Right ventricle myocardium superior (tissue), 1 donor: ENCODE measurements at places on chromosomes 3 and 15. TPM values are rescaled to one million over a fixed set of nuclear protein-coding genes. Genes with fewer than 3 reads are reported as not detected.
A peak's percentile ranks its signal among the peaks of the same experiment; 100 is the strongest.

GRCh38 chr3:32293903-32294302 lies 55.4 kb downstream of the CMTM8 start:
- DNase-seq = no peak

DNA sequence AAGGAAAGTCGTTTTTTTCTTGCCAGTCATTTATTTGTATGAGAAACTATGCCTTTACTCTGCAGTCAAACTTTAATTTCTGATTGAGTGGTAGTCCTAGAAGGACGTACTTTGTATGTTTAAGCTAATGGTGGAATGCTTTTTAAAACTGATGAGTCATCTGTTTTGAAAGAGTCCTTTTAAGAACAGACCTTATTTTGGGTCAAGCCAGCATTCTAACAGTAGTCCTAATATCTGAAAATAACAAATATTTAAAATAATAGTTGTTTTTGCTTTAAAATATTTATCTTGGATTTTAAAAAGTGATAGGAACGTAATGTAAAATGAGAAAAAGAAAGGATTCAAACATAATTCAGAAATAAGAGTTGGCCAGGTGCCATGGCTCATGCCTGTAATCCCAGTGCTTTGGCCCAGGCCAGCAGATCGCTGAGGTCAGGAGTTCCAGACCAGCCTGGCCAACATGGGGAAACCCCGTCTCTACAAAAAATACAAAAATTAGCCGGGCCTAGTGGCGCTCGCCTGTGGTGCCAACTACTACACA lies 1.3 kb upstream of the LRRC58 start:
- peak; percentile 52 for DNase-seq

DNA sequence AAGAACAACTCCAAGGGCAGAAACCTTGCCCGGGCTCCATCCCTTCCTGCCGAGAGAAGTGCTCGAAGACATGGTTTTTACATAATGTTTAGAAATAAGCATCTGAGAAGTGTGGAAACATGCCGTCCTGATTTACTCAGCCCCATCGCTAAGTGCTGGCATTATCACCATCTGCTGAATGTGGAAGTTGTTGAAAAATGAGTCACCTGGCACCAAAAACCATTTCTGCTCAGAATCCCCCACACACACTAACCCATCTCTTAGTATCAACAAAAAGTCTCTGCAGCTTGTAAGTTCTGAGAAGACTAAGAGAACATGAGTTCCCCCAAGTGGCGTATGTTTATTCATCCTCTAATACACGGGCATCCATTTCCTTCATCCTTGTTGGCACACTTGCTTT lies 51.0 kb upstream of the ARL8B start:
- no peak for DNase-seq

DNA sequence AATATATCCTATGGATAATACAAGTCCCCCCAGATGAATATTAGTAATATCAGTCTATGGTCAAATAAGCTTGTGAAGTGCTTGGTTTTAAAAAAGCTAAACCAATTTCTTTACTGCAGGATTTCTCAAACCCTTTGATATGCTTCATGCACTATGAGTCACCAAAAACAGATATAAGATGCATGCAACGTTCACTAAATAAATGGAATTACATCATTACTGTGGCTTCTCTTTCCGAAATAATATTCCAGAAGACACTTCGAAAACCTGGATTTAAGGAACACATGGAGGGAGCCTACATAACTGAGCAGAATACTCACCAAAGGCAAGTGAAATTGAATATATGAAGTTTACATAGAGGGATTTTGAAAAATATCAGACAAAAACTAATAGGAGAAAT lies 126.3 kb upstream of the ABI3BP start:
- DNase-seq = no peak

DNA sequence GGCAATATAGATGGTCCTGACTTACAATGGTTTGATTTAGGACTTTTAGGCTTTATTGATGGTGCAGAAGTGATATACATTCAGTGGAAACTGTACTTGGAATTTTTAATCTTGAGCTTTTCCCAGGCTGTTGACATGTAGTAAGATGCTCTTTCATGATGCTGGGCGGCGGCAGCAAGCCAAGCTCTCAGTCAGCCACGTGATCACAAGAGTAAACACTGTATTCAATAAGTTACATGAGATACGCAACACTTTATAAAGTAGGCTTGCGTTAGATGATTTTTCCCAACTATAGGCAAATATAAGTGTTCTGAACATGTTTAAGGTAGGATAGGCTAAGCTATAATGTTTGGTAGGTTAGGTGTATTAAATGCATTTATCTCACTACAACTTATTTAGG lies 17.9 kb downstream of the PARP9 start:
- no peak for DNase-seq

GRCh38 chr3:47577583-47578118 lies 1.0 kb downstream of the CSPG5 start:
- no peak for DNase-seq

DNA sequence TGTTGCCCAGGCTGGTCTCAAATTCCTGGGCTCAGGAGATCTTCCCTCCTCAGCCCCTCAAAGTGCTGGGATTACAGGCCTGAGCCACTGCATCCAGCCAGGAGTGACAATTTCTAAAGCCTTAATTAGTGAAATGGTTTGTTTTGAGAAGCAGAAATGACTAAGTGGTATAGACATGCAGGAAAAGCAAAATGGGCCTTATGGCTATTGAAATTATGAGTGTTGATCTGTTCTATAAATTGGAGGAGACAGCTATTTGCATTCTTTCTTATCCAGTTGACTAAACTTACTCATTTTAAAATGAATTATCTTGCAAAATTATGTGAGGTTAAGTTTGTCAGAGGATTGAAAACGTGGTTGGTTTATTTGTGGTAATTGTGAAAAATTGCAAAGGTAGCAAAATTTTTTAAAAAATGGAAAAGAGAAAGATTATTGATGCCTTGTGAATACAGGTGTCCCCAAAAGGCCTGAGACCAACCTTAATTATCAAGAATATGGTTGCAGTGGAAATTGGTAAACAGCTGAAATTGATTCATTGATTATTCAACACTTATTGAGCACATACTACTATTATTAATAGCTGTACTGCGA lies 7.9 kb downstream of the RAP2B start:
- no peak for DNase-seq

DNA sequence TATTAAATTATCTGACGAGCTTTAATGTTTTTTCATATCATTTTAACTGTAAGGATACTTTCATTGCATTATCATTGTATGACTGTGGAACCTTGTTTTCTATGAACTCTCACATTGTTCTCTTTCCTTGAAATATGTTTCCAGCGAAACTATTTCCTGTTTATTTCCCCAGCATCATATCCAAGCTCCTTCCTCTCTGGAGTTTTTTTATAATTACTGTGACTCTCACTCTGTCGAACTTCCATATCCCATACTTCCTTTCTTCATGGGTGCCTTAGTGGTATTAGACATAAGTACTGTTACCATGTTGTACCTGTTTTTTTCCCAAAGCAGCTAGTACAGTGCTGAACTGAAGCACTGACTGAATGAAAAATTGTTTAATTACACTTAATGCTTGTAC lies 373.6 kb upstream of the CNTN3 start:
- no peak for DNase-seq

DNA sequence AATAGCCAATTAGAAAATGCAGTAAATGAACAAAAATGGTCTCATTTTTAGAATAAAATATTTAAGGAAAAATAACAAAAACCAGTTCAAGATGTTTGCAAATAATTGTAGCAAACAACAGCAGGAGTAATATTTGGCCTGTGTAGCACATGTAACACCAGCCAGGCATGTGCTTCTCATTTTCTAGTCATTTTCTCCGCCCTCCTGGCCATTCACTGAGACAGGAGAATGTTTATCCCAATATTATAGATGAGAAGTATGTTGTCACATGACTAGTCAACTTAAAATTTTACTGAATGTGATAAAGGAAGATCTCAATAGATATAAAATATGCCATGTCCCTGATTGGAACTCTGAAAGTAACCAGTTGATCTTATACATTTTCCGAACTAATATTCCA lies 7.8 kb upstream of the ATP10A start:
- DNase-seq = no peak

DNA sequence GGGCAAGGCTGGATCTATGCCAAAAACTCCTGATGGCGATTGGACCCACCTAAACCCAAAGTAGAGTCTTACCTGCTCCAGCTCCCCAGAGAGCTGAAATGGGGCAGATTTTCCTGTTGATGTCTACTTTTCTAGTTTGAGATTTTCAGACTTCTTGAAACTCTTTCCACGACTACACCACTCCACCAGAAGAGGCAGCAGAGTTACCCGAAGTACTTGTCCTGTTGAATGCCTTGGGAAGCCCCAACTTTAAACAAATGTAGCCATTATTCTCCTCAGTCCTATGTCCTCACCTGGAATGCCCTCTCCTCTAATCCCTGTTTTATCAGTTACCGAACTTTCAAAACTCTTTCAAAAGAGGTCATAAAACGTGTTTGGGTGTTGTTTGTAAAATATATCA lies 843.8 kb downstream of the VGLL3 start:
- no peak for DNase-seq

GRCh38 chr3:108103040-108103751 lies 12.4 kb upstream of the CD47 start:
- no peak for DNase-seq

DNA sequence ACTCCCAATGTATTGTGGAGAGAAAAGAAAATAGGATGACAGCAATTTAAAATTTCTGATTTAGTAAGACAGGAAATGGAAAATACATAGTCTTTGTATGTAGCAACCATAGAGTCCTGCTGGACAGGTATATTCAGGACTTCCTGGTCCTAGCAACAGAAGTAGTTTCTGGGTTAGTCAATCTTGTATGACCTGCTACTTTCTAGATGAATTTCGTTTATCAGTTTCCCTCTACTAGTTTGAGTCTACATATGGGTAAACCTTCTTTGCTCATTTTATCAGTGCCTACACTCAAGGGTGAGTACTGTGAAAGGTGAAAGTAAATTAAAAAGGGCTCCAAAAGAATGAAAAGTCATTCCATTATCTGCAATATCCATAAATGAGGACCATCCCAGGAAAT lies 309.8 kb downstream of the UNC13C start:
- no peak for DNase-seq

- DNase-seq = no peak
These were observed 258.5 kb downstream of the BBX start for GRCh38 chr3:107781253-107781652.

GRCh38 chr3:16883723-16884083 lies 1.1 kb upstream of the PLCL2 start:
- no peak for DNase-seq

GRCh38 chr15:26848498-26848897 lies 18.4 kb upstream of the GABRA5 start:
- no peak for DNase-seq

DNA sequence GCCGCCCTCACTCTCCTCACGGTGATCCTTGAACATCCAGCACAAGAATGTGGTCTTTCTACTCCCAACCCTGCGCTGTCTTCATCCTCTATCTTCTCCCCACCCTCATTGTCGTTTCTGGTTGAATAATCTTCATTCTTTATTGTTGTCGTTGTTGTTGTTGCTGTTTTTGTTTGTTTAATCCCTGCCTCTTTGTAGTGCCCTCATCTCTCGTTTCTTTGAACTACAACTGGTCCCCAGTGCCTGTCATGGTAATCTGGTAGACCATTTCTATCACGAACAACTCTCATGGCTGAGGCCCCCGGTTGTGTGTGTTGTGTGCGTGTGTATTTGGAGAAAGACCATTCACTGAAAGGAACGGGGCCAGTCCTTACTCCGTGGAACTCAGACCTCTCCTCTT lies 1.3 kb upstream of the MYO5A start:
- no peak for DNase-seq

GRCh38 chr3:54262541-54262940 lies 140.2 kb downstream of the CACNA2D3 start:
- no peak for DNase-seq

DNA sequence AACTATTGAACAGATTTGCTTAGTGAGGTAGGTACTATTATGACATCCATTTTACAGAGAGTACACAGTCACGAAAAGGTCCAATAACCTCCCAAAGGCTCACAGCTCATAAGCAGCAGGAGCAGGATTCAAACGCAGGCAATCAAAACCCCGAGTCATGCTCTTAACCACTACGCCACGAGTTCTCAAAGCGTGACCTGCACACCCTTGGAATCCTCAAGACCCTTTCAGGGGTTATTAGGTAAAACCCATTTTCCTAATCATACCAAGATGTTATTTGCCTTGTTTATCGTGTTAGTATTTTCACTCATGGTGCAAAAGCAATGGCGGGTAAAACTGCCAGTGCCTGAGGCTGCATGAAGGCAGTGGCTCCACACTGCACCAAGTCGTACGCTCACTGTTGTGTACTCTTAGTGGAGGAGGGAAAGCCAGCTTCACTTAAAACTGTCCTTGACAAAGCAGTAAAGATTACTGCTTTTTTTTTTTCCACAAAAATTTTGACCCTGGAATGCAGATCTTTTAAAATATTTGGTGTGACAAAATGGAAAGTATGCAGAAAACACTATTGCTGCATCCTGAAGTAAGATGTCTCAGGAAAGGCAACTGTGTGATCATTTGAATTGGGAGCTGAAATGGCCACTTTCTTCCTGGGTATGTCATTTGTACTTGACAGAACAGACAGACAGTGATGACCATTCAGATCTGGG lies 96.1 kb downstream of the IGF2BP2 start:
- no peak for DNase-seq

DNA sequence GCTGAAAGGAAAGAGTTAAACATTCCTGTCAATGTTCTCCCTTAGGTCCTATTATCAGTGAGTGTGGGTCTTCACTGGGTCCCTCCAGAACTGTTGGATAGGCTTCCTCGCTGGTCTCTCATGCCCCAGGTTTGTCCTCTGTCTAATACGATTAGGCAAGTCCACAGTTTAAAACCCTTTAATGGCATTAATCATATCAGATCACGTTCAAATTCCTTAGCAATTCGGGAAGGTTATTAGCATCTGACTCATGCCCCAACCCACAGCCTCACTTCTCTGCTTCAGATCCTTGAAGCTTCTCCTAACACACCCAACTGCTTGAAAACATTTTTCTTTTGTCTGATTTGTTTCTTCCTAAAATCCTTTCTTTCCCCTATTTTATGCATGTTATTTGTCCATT lies 224.3 kb upstream of the ATP10A start:
- no peak for DNase-seq

GRCh38 chr15:26679927-26680326 lies 92.9 kb downstream of the GABRB3 start:
- no peak for DNase-seq

The HIGD2B gene
- total RNA-seq = not detected

The PLA2G4F gene
- total RNA-seq = 4.6 TPM

The SCG5 gene
- not detected for total RNA-seq

The RBMS3 gene
- 25.3 TPM for total RNA-seq

The MUC20 gene
- 5.4 TPM for total RNA-seq

The CSPG4 gene
- 5.2 TPM for total RNA-seq

The GOLGA8K gene
- total RNA-seq = 0.70 TPM

The CFAP91 gene
- 0.75 TPM for total RNA-seq

The MIX23 gene
- 25.0 TPM for total RNA-seq
